CD4-positive, alpha-beta T cell treated with Interleukin-1 beta for 1 hour (primary cell): ENCODE measurements at places on chromosomes 7 and 10.
A peak's percentile ranks its signal among the peaks of the same experiment; 100 is the strongest.

DNA sequence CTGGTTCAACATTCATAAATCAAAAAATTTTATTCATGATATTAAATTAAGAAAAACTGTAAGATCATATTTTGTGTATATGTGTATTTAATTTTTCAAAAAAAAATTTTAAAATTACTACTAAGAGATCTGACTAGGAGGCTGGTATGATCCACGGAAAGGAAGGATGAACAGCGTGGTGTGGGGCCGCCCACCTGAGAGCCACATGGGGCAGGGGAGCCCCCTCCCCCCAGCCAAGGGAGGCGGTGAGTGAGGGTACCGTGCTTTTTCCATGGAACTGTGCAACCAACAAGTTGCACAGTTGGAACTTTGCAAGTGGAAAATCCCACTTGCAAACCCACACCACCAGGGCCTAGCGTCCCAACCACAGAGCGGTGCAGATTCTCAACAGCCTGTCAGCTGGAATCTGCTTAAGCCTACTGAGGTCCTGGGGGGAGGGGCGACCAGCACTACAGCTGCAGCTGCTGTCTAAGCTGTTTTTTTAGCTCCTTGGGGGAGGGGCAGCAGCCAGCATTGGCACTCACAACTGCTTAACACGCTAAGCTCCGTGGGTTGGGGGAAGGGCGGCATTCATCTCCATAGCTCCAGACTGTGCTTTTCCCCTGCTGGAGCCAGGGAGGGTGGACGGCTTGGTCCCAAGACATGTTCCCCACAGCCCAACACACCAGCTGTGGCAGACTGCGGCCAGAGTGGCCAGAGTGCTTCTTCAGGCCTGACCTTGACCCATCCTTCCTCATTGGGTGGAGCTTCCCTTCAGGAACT, 94.2 kb upstream of the IGFBP3 start:
- DNase-seq, result no peak

GRCh38 chr10:113359655-113360054, 193.2 kb upstream of the HABP2 start:
- DNase-seq, result no peak

- no peak for DNase-seq
Measured at GRCh38 chr7:140885735-140886334, 38.9 kb downstream of the BRAF start.

GRCh38 chr10:122112021-122112616, 123.2 kb downstream of the TACC2 start:
- no peak for DNase-seq

GRCh38 chr10:124349996-124350280, 68.8 kb downstream of the OAT start:
- DNase-seq, result no peak

DNA sequence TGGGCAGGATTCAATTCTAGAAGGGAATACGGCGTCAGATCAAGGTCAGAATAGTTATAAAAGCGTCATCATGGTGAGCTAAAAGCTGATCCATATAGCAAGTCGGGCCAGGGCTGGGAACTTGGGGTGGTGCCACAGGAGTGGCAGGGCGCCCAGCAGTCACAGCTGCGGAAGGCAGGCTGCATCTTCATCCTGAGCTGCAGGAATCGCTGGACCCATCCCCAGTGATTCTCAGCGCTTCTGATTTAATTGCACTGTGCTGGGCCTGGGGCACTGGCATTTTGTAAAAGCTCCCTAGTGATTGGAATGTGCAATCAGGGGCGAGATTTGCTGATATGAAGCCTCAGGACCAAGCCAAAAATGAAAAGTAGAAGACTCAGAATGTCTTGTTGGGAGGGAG, 135.3 kb downstream of the CTTNBP2 start:
- no peak for DNase-seq

DNA sequence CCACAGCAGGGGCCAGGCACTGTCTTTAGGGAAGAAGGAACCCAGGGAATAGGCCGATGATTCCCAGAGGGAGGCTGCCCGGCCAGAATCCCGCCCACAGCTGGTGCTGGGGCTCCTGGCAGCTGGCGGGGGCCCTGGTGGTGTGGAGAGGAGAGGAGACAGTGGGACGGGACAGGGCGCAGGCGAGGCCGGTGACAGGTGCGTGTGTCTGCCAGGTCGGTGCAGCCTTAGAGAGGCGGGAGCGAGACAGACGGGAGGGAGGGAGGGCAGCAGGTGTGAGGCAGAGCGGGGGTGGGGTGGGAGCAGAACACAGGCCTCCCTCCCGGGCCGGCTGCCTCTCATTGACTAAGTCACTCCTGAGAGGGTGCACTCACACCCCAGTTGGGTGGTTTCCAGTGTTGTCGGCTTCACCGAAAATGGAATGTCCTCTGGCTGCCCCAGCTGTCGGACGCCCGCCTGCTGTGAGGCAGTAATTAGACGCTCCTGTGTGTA, 55.2 kb downstream of the ELFN1 start:
- no peak for DNase-seq

DNA sequence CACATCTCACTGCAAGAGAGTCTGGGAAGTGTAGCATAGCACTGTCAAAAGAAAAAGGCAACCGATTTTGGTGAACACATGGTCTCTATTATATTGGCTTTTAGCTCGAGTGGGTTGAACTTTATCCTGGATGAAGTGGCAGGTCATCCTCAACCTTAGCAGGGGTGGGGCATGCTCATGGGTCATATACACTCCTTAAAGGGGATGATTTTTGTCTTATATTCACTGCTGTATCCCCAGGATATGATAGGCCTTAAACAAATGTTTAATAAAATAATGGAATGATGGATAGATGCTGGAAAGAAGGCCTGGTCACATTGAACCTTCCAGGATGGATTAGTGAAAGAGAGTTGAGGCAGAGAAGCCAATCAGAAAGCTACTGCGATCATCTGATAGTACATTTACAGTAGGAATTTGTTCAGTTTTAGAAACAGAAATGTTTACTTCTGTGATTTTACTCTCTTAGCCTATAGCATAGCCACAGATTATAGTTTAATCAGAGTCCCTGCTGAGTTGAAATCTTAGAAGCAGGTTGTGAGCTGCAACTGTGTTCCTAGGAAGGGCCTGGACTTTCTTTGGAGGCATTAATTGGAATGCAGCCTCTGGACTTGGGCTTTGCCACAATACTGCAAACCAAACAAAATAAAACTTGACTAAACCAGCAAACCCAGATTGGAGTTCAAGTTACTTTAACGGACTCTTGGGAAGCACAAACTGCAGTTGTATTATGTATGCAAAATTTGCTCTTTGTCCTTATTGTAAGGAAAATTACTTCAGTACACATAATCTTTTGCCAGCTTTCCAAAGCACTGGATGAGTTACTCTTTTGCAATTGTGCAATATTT, 138.3 kb downstream of the BMPER start:
- no peak for DNase-seq

- no peak for DNase-seq
Measured at GRCh38 chr7:155759740-155760430, 52.4 kb downstream of the SHH start.

GRCh38 chr7:80106498-80107113, 28.0 kb upstream of the GNAI1 start:
- DNase-seq, result no peak

- no peak for DNase-seq
Measured at GRCh38 chr10:77442699-77443189, 194.9 kb downstream of the KCNMA1 start.

GRCh38 chr10:24153031-24153430, 55.9 kb upstream of the KIAA1217 start:
- DNase-seq, result no peak

GRCh38 chr10:15293862-15294842, 76.9 kb downstream of the FAM171A1 start:
- DNase-seq, result no peak

DNA sequence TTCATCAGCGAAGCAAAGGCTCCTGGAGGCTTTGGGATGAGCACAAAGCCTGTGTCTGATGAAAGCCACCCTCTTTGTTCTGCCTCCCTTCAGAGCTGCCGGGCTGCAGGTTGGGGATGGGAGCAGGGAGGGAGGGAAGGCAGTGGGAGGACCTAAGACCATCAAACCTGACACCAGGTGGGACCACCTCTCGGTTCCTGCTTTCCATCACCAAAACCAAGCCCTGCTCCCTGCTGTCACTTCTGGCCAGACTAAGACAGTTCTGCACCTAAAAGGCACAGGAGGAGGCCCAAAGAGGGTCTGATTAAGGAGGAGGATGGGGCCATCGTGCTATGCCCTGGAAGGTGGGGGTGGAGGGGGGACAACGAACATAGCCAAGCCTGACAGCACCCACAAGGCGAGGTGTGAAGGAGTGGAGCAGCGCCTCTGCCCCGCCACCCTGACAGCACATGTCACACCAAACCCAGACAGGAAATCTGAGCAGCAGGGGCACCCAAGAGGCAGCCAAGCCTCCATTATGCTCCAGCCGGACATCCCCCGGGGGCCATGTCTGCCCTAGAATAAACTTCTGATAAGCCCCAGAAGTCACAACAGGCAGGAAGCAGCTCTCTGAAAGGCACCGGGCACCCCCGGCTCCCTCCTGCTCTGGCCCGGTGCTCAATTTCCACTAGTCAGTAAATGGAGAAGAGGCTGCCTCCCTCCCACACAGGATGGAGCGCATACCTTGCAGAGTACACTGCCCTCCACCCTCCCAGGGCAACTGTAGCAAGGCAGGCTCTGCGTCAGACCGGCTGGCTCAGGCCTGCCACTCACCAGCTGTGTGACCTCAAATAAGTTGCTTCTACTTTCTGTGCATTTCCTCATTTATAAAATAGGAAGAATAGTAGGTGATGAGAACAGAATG, 48.9 kb downstream of the DLG5 start:
- DNase-seq, result peak; percentile 65

DNA sequence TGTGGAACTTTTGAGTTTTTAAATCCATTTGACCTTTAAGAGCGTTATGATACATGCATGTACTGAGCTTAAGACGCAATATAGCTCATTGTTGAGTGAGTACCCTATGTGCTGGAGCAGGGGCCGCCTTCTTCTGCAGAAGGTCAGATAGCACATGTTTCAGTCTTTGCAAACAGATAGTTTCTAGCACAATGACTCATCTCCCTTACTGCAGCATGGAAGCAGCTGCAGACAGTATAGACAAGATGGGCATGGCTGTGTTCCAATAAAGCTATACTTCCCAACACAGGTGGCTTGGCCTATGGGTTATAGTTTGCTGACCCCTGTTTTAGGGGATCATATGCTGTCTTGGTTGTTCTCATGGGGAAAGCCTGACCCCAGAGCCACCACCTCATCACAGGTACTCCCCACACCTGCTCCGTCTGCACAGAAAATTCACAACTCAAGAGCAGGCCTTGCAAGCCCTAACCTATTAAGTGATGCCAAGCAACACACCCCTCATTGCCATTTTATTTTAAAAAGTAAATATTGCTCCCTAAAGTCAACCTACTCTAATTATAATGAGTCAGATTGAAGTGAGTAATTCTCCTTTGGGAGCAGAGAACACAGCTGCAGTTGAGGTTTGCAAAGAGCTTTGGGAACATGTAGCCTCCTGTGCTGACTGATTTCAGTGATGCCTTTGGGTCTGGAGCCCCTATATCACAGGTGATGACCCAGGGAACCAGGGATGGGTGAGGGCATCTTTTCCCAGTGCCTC, 330.1 kb downstream of the PAXIP1 start:
- DNase-seq, result no peak

- DNase-seq, result no peak
Measured at GRCh38 chr7:89334797-89335196, 539.3 kb upstream of the TEX47 start.

DNA sequence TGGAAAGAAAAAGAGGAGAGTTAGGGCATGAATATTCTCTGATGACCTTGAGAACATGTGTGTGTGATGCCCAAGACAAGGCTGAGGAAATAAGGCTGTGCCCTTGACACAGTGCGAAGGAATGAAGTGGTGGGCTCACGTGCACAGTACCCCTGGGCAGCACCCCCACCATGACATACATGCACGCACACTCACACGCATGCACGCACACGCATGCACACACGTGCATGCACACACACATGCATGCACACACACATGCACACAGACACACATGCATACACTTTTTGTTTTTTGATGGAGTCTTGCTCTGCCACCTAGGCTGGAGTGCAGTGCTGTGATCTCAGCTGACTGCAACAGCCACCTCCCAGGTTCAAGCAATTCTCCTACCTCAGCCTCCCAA, 118.1 kb downstream of the GATA3 start:
- DNase-seq, result no peak

DNA sequence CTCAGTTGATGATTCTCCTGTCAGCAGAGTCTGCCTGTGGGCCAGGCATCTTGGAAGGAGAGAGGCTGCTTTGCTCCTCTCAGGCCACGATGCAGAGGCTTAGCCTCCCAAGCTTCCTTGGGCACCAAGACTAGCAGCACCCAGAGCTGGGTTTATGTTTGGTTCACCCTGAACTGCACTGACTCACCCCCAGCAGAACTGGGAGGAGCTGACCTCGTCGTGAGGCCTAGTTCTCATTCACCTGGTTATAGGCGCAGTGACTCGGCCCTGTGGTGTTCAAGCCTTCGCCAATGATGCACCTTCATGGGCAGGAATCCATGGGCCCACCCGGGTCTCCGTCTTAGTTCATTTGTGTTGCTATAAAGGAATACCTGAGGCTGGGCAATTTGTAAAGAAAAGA, 122.0 kb upstream of the ZNF438 start:
- DNase-seq, result no peak

DNA sequence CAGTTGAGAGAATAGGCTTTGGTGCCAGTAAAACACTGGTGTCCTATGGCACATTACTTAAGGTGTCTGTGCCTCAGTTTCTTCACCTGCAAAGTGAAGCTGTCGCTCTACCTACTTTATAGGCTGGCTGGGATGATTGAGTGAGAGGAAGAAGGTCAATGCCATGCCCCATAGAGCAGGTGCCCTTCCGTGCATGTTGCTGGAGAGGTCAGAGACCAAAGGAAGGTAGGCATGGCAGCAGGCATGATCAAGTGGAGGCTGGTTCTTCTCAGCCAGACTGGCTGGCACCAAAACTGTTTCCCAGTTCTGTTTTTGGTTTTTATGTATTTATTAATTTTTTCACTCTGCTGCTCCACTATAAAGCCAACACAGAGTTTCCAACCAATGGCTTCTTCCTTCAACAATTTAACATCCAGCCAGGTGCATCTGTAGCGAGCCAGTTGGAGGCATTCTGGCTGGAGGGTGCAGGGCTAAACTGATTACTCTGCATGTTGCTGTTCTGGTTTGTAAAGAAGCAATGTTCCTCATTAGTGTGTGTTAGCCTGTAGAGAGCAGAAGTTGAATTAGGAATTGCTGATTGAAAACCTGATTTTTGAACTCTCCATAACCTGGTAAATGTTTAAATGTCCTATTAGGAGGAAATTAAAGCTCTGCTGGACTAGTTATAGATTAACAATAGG, 144.3 kb upstream of the TNS3 start:
- DNase-seq, result no peak

GRCh38 chr7:128814499-128814898, 15.7 kb upstream of the FLNC start:
- no peak for DNase-seq

DNA sequence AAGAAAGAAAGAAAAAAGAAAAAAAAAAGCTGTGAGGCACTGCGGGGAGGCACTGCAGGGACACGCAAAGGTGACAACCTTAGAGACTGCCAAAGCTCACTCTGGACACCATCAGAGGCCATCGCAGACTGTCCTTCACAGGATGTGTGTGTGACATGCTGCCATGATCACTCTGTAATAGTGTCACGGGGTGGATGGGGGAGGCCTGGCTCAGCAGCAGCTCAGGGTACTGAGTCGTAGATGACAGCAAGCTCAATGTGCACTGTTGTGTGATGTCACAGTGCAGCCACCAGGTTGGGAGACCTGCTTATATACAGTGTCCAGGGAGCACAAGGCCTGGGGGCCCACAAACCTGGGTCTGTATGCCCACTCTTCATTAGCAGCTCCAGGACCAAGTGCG, 83.3 kb downstream of the SLIT1 start:
- DNase-seq, result no peak
